8988T (cell line): ENCODE measurements at places on chromosomes 1 and 21.

DNA sequence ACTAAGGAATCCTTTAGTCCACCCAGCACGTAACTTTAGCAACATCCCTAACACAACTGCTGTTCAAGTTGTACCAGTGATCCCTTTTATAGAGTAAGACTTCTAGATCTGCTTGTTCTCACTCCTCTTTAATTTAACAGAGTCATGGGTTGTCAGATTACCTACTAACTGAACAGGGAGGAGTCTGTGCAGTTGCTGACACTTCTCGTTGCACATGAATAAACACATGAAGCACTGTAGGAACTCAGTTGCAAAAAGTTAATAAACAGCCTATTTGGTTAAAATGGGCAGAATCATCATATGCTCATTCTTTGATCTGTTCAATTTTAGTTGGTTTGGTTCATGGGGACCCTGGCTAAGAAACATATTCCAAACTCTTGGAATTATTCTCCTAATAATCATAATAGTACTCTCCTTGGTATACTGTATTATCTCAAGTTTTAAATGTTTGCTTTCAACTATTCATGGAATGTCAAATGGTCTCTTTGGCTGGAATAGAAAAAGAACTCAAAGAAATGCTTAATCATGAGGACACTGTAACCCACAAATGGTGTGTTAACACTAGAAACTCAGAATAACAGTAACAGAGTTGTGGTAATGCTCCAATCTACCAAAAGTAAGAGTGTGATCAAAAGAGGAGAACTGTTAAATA lies 15.6 kb downstream of the PLPPR5 start:
- DNase-seq = no peak

DNA sequence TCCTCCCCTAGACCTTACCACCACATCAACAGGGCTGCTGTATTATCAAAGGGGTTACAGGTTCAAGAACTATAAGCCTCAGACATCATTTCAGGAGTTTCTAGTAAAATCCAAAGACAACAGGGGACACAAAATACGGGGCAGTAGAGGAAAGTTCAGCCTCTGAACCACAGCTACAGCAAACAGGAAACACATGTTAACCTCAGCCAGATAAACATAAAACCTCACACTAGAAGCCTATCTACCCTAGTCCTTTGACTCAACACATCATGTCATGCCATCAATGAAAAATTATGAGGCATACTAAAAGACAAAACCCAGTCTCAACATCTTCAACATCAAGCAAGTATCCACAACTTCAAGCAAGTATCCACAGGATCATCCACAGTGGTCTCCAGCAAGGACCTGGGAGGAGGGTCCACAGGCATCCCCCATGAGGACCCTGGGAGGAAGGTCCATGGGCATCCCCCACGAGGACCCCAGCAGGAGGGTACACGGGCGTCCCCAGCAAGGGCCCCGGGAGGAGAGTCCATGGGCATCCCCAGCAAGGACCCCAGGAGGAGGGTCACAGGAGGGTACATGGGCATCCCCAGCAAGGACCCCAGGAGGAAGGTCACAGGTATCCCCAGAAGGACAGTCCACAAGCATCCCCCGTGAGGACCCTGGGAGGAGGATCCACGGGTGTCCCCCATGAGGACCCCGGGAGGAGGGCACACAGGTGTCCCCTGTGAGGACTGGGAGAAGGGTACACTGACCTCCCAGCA lies 440.0 kb downstream of the MATN1 start:
- DNase-seq = no peak

GRCh38 chr1:167273027-167273800 lies 52.5 kb downstream of the POU2F1 start:
- DNase-seq = no peak

DNA sequence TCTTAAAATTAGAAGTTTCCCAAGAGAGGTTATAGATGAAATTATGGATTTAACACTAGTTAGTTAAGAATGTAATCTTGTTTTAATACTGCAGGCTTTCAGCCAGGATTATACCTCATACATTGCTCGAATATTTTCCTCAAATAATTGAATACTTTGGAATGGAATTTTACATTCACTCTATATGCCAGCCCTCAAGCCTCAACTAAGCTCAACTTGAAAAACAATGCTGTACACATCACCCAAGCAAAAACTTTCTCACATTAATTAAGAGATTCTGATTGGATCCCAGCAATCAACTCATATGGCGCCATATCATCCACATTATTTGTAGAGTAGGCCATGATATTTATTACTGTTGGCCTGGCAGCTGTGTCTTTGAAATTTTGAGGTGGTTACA lies 710.7 kb upstream of the ADAMTS5 start:
- DNase-seq = no peak

- DNase-seq = no peak
These were observed 19.0 kb upstream of the PLEKHG5 start for GRCh38 chr1:6510493-6510892.

GRCh38 chr1:47720111-47720510 lies 277.1 kb downstream of the TRABD2B start:
- no peak for DNase-seq

- no peak for DNase-seq
These were observed 10.6 kb downstream of the GFI1 start for GRCh38 chr1:92476071-92476631.
